ENCODE measurements at places on chromosomes 16 and 17.

GRCh38 chr16:22086440-22086839 is 5.9 kb upstream of the VWA3A start:
- DNase-seq = no peak

DNA sequence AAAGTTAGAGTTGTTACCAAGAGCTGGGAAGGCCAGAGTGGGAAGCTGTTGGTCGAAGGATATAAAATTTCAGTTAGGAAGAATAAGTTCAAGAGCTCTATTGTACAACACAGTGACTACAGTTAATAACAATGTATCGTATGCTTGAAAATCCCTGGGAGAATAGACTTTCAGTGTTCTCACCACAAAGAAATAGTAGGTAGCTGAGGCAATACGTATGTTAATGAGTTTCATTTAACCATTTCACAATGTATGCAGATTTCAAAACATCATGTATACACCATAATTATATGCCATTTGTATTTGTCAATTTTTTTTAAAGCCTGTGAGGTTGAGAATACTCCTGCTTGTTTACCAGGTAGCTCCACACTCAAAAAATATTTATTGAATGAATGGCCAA is 41.5 kb upstream of the MYOCD start:
- DNase-seq = no peak

GRCh38 chr17:6164996-6165395 is 94.8 kb downstream of the WSCD1 start:
- no peak for DNase-seq

GRCh38 chr16:51450909-51451308 is 299.8 kb upstream of the SALL1 start:
- no peak for DNase-seq

GRCh38 chr16:66250686-66251431 is 115.6 kb upstream of the CDH5 start:
- no peak for DNase-seq

DNA sequence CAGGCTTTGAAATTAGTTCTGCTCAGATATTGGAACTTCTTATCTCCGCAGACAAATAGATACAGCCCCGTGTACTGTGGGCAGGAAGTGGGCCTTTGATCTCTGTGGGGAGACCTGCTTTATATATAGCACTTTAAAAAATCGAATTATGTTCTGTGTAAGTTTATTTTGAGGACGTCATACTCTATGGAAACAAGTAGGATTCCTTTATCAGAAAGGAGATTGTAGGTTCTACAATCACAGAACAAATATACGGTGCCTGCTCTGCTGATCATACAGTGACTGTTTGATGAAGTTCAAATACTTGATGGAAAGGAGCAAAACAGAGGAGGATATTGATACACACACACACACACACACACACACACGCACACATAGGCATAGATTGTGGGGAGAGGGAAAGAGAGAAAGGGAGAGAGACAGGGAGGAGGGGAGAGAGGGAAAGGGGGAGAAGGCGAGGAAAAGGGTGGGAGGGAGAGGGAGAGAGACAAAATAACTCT is 14.7 kb upstream of the TMEM220 start:
- no peak for DNase-seq

DNA sequence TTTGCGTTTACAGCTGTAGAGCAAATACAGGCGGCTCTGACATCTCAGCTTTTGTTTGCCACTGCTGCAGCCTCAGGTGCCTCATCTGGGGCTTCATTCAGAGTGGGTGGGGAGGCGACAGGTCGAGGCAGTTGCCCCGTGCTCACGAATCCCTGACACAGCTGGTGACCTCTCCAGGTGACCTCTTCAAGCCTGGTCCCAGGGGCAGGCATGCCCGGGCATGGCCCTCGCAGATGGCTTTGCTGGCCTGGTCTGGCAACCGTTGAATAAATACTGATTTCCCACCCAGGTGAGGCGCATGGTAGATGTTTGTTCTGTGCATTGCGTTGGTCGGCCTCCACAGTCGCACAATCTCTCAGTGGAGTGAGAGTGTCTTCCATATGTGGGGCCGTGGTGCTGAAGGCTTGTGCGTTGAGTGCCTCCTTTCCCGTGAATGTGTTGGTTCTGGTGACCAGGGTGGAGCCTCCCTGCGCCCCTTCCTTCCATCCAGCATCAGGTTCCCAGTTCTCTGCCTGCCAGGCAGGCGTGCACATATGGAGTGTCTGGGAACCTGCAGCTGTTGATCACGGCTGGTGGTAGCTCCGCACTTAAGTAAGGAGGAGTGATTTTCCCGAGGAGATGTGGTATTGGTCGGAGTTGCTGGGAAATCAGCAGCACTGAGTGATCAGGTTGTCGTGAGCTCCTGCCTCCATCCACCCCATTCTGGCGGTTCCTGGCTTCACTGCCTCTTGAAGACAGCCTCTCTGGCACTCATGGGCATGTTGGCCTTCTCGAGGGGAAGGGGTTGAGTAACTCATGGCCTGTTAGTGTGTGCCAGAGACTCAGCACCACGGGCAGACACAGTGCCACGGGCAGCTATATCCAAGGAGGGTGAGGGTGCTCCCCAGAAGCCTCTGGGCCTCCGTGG is 149.7 kb downstream of the RPTOR start:
- no peak for DNase-seq

GRCh38 chr16:47519037-47519436 is 57.9 kb downstream of the PHKB start:
- DNase-seq = no peak

GRCh38 chr16:84368308-84368996 is at the start of gene ATP2C2:
Gene ATP2C2 (plus strand): TSS chr16:84368538. CDS start chr16:84368616, 78 bp downstream.
- DNase-seq = no peak

DNA sequence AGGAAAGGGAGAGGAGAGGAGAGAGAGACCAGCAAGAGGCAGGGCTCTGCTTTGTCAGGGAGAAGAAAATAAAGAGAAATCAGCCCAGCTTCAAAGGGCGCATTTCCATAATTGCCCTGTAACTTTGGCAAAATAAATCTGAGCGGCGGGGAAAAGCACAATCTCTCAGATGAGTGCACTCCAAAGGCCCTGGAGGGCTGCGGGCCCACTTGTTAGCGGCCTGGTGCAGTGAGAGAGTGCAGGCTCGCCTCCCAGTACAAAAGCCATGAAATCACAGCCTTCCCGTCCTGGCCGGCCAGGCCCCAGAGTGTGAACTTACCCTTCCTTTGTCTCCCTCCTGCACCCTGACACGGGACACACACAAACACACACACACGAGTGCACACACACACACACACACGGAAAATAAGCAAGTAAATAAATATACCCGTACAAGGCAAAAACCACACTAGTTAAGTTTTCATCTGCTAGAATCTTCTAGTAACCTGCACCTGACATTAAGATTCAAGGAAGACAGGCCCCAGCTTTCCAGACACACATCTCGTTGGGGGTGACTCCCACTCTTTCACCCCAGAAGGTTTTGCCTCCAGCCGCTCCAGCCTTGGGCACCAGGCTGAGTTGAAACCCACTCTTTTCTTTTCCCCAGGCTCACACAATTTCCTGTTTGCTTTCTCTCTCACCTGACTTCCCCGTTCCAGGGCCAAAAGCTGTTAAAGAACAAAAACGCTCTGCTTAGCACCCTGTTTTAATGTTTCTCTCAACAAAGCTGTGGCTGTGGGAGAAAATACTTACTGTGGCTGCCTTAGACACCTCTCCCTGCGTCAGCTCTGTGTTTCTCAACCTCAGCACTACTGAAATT is 8.5 kb downstream of the IRX3 start:
- no peak for DNase-seq

DNA sequence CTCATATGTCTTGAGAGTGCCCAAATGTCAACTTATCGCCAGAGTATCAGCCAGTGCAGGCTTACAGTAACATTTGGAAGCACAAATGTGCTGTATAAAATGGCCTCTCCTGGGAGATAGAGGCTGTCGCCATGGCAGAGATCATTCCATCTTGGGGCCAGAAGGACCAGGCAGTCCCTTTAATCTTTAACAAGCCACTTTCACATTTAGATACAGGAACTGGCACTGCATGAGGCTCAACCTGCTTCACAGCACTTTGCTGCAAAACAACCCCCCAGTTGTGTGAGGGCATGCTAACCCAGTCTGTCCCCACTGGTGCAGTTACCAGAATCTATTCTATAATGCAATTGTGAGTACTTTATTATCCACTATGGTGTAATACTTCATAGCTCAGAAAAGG is 4.7 kb upstream of the RFFL start:
- DNase-seq = no peak

DNA sequence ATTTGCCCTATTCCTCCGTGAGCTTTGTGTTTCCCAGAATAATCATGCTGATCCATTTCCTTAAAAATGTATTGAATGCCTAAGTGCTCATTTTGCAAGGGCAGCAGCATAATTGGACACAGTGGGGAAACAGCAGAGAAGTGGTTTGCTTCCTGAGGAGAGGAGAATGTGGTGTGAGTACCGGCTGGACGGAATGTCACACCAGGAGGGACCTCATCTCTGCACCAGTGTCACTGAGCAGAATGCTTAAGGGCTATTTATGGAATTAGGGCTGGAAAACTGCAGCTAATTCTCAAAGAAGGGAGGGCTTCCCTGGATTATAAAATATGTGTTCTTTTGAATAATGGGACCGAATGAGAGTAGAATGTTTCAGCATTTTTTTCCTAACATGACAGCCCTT is 1100.6 kb upstream of the RBFOX1 start:
- DNase-seq = no peak

DNA sequence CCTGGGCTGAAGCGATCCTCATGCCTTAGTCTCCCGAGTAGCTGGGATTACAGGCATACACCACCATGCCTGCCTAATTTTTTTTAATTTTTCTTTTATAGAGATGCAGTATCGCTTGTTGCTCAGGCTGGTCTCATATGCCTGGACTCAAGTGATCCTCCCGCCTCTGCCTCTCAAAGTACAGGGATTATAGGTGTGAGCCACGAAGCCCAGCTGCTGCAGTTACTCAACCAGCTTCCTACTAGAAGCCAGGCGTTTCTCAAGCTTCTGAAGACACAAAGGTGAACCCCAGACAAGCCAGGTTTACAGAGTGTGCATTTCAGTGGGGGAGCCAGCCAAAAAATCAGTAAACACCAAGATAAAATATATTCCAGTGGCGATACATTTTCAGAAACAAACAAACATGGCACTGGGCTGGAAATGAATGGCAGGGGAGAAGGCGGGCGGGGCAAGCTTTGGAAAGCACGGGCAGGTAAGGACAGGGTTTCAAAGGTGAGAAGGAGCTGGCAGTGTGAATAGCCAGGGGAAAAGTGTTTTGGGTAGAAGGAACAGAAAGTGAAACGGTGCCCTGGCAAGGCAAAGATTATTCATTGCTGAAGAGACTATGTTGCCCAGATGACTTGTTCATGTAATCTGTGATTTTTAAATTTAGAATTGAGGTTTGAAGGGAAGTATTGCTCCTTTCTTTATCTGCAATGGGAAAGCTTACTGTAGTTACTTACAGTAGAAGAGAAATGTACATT is 471.1 kb downstream of the WWOX start:
- no peak for DNase-seq

DNA sequence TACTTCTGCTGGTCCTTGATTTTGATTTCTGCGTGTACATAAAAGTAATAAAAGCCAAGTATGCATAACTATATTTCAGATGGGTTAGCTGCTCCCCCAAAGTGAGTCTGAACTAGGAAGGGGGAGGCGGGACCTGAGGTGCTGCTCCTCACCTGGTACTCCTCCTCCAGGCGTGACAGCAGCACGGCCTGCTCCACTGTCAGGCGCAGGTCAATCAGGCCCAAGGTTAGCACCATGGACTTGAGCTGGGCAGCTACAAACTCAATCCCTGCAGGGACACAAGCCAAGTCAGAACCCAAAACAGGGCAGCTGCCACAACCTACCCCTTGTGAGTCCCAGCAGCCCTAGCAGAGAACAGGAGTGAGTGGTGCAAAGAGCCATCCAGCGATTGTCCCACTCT is 18.0 kb downstream of the ATPAF2 start:
- no peak for DNase-seq

GRCh38 chr17:80827646-80828643 is 163.7 kb upstream of the CHMP6 start:
- no peak for DNase-seq

DNA sequence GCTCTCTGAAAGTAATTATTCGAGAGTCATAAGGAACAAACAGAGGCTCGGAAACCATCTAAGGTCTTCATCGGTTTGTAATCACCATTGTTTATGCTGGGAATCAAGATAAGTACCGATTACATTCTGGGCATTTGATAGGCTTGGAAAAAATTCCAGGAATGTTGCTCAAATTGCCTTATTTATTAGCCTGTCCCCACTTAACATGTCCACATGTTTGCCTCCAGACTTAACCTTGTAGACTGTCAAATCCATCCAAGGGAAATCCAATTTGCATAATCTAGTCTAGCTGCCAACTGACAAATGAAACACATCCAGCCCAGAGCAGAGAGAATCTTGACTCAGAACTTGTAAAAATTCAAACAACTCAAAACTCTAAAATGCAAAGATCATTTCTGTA is 51.3 kb upstream of the TMC5 start:
- DNase-seq = no peak

GRCh38 chr16:66308096-66308495 is 58.4 kb upstream of the CDH5 start:
- DNase-seq = no peak

- no peak for DNase-seq
These were observed 251.4 kb downstream of the HS3ST3B1 start for GRCh38 chr17:14552306-14552705.
